ENCODE measurements at places on chromosomes 11 and 22.

DNA sequence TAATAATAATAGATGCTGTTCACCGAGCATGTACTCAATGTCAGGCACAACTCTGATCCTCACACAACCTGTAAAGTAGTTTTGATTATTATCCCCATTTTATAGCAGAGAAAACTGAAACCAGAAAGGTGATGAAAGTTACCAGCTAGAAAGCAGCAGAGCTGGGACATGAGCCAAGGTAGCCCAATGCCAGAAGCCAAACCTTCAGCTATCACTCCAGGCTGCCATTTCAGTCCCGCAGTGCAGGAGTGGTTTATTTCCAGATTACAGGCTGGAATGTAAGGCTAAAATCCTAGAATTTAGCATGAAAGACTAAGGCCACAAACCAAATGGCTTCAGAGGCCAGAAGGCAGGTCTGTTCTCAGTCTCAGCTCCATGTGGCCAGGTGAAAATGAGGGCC, 108.8 kb downstream of the TENM4 start:
- DNase-seq = no peak

- no peak for DNase-seq
These were observed 92.1 kb upstream of the NARS2 start for GRCh38 chr11:78666675-78667160.

- no peak for DNase-seq
These were observed 13.6 kb downstream of the INCENP start for GRCh38 chr11:62137276-62137861.

DNA sequence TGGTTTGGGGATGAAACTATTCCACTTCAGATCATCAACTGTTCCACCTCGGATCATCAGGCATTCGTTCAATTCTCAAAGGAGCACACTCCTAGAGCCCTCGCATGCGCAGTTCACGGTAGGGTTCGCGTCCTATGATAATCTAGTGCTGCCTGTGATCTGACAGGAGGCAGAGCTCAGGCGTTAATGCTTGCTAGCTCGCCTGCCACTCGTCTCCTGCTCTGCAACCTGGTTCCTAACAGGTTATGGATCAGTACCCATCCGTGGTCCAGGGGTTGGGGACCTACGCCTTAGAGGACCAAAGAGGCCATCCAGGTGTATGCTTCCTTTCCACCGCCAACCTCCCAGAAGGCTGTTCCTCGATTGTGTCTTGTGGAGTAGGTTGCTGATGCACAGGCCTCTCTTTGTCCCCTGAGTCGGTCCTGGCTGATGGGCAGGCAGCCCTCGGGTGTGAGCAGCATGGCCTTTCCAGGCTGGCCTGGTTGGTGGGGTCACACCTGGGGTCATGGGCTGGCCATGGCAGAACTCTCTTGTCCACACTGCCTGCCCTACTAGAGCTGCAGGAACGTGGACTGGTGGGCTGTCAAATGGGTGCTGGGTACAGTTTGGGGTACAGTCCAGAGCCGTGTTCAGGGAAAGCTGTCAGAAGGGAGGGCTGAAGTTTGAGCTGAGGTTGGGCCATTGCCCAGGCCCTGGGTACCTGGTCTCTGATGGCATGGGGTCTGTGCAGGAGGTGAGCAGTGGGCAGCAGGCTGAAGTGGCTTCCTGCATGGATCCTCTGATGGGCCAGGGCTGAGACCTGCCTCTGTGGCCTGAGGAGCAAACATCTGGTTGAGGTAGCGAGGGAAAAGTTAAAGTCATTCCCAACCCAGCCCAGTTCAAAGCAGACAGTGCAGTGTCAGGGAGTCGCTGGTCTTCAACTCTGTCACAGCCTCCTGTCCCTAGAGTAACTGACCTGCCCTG, 11.1 kb downstream of the PRDM11 start:
- DNase-seq = no peak

- DNase-seq = no peak
These were observed 2.5 kb downstream of the TAF10 start for GRCh38 chr11:6609502-6610015.

DNA sequence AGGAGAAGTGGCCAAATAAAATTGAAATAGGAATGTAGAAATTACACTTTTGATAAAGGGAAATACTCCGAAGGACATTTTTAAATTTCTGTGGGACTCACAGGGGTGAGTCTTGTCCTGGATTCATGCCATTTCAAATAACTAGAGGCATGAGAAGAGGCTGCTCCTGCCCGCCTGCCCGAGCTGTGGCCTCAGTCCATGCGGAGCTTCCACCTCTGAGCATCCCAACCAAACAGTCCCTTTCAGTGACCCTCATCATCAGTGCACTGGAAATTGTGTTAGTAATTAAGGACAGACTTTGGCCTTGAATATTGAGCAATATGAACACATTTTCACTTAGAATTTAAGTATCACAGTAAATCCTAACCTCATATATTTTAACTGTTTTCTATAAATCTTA, 25.6 kb downstream of the GRIA4 start:
- no peak for DNase-seq

- no peak for DNase-seq
These were observed 563 bp downstream of the GATD1 start for GRCh38 chr11:776561-777287.

DNA sequence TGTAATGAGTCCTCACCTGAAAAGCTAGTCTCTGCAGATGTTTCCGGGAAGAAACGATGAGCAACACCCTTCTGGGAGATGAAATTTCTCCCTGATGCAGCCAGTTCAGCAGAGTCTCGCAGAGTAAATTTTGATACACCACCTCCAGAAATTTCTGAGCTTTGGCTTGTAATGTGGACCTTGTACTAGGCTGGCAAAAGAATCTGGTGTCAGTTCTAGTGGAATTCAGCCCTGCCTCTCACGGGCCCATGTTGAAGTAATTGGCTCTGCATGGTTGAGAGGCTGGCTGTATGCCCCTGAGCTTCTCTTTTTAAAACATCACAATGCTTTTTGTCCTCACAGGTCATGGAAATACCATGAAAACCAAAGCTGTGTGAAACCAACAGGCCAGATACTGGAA, at the start of gene GLYAT:
GLYAT (minus strand) TSS at position 125 of the 400 bp plus-strand sequence. CDS start 7,447 bp downstream, outside the sequence.
- no peak for DNase-seq

- no peak for DNase-seq
These were observed 7.4 kb downstream of the BATF2 start for GRCh38 chr11:64989416-64989815.

GRCh38 chr11:112719736-112720525, 241.3 kb upstream of the NCAM1 start:
- no peak for DNase-seq

- no peak for DNase-seq
These were observed 41.8 kb upstream of the DLAT start for GRCh38 chr11:111983187-111983986.

GRCh38 chr22:50227579-50228215, 17.1 kb downstream of the TUBGCP6 start:
- DNase-seq = no peak

DNA sequence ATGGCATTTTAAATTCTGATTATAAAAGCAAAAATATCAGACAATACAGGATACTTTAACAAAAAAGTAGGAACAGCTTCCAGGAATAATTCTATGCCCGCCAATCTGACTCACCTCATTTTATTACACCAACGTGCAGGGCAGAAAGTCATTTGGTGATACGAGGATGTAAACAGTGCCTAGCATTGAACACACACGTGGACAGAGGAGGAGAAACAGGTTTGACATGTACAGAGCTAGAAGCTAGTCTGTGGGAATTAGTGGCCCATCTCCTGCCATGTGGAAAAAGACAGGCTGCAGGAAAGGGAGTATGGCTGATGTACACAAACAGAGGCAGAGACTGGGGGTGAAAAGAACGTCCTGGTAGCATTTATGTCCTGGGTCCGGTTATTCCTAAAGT, 9.0 kb upstream of the SPINDOC start:
- DNase-seq = no peak

GRCh38 chr22:38305471-38306448, 11.5 kb downstream of the CSNK1E start:
- DNase-seq = peak; percentile 22

DNA sequence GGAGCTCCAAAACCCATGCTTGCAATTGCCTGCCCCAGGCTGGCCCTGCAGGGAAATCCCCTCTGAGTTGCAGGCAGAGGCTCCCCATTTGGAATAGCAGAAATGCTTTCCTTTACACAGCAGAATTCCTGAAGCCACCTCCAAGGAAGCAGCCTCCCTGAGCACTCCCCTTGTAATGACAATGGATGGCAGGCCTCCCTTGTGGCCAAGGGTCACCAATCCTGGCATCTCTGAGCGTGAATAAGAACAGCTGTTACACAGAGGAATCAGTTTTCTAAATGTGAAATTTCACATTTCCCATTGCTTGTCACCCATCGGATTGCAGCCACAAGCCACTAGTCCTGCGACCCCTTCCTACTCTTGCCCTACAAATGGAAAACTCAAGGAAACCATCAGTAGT, 107.6 kb downstream of the GALNT18 start:
- no peak for DNase-seq

DNA sequence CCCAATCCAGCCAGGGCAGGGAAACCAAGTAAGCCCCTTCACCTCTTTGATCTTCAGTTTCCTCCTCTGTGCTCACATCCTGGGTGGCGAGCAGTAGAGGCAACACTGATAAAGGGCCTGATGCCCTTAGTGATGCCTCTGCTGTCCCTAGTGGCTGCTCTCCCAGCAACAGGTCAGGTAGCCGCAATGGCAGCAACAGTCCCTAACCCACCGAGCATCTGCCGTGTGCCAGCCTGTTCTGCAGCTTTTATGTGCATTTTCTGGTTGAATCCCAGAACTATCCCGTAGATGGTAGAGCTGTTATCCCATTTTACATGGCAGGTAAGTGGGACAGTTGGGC, 5.2 kb downstream of the SCYL1 start:
- DNase-seq = no peak

- no peak for DNase-seq
These were observed 20.0 kb downstream of the MICAL2 start for GRCh38 chr11:12130180-12130980.

- DNase-seq = no peak
These were observed 20.6 kb downstream of the BCR start for GRCh38 chr22:23200898-23201297.

DNA sequence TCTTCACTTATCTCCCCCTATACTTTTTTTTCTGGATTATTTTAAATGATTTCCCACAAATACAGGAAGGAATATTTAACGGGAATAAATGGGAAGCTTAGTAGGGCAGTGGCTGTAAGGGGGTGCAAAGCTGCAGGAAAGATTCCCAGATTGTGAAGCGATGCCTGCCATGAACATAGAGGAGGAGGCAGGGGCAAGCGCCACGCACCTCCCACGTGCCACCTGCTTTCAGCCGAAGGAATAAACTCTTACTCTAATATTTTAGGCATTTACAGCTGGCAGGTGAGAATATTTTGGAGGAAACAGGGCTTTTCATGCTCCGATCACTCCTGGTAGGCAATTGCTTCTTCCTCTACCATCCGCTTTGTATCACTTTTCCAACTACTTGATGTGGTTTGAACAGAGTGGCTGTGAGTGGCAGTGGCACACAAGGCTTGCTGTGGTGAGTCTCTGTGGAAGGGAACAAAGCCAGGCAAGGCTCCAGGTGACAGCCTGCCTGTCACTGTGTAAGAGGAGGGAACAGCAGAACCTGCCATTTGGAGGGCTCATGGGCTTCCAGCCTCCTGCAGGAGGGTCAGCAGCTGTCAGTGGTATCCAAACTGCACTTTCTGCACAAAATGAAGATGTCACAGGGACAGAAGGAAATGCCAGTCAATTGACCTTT, 54.5 kb upstream of the PLET1 start:
- DNase-seq = no peak

GRCh38 chr11:92136797-92137196, 87.8 kb upstream of the FAT3 start:
- no peak for DNase-seq

GRCh38 chr11:8959546-8960166, 4.6 kb downstream of the TMEM9B start:
- no peak for DNase-seq

DNA sequence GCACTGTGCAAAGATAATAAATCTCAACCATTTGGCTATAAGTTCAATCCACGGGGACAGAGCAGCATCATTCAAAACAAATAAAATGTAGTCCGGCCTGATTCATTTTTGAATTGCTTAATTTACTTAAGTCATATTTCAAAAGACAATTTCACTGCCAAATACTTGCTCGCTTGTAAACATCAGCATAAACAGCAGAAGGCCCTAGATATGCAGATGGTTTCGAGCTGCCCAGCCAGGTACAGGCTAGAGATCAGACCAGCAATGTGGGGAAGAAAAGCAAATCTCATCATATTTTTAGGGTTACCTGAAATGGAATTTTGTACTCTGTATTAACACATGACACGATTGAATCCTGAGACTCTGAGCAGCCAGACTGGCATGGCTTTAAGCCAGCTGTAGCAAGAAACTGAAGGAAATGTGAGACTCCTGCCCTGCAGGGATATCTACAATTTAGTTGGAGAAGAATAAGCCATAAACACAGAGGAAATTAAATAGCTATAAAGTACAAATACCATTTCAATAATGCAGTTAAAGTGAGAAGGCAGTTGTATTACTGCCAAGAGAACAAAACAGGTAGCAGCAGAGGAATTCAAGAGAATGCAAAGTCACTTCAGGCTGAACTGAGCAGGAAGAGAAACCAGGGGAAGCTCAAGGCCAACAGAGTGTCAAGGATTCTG, 440.3 kb downstream of the ETS1 start:
- DNase-seq = no peak

- no peak for DNase-seq
These were observed 397.0 kb downstream of the ETS1 start for GRCh38 chr11:128190312-128190711.

DNA sequence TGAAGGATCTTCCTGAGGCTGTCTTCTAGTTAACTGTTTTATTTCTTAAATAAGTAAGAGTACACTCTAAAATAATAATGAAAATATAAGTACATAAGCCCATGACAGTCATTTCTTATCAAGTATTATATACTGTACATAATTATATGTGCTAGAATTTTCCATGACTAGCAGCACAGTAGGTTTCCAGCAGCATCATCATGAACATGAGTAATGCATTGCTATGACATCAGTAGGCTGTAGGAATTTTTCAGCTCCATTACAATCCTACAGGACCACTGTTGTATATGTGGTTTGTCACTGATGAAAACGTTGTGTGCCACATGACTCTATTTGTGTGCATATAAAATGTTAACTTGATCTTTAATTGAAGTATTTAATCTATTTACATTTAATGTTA, 22.0 kb downstream of the ZNF202 start:
- no peak for DNase-seq

- no peak for DNase-seq
These were observed 67.4 kb upstream of the PRODH start for GRCh38 chr22:19003508-19003907.

GRCh38 chr22:48371391-48371790, 1456.3 kb downstream of the BRD1 start:
- no peak for DNase-seq

- no peak for DNase-seq
These were observed 25.7 kb downstream of the TSPAN4 start for GRCh38 chr11:868394-868793.

GRCh38 chr22:30893434-30894370, 74.9 kb downstream of the MORC2 start:
- no peak for DNase-seq

DNA sequence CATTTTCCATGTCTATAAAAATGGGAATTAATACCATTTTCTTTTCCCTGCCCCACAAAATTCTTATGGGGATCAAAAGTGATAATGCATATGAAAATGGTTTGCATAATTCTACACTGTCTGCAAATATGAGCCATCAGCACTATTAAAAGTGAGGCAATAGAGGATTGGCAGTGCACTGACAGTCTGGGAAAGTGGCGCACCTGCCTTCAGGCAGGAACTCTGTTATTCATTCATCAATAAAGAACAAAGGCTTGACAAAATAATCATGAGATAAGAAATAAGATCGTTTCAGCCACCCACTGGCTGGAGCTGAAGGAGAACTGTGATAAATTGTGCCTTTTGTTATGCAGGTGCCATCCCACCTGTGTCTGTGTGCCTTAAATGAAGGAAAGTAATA, 49.5 kb downstream of the ARFGAP2 start:
- no peak for DNase-seq

- DNase-seq = no peak
These were observed 416.5 kb upstream of the DDI1 start for GRCh38 chr11:103619938-103620337.

All from SK-N-MC (cell line).